ENCODE measurements at places on chromosomes 4 and X.

GRCh38 chr4:159434114-159434870, 331.4 kb downstream of the RAPGEF2 start:
- no peak for DNase-seq

DNA sequence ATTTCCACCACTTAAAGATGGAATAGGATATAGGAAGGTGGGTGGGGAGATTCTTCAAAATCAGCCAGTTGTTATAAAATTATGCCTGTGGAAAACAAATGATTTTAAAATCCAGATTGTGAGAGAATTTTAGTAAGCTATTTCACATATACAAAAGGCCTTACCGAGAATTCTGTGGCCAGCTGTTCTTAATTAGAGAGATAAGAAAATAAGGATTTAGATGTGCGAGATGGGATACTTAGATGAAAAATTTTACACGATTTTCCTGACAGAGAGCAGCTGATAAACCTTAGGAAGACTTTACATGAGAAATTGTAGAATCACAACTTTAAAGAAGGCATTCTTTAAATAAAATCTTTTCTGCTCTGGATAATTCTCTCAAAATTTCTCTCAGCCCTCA, 94.5 kb upstream of the IQCM start:
- no peak for DNase-seq

DNA sequence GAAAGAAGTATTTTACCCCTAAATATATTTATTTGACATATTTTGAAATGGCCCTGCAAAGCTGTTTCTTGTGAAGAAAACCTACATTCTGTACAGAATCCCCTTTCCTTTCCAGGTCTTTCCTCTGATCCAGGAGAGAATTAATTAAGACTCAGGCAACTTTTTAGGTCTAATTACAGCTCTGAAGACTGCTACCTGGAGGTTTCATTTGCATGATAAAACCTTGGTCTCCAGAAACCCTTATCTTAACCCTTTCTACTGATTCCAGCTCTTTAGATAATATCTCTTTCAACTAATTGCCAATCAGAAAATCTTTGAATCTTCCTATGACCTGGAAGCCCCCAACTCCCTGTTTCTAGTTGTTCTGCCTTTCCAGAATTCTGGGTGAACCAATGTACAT, 224.0 kb downstream of the FAM47A start:
- DNase-seq = no peak

DNA sequence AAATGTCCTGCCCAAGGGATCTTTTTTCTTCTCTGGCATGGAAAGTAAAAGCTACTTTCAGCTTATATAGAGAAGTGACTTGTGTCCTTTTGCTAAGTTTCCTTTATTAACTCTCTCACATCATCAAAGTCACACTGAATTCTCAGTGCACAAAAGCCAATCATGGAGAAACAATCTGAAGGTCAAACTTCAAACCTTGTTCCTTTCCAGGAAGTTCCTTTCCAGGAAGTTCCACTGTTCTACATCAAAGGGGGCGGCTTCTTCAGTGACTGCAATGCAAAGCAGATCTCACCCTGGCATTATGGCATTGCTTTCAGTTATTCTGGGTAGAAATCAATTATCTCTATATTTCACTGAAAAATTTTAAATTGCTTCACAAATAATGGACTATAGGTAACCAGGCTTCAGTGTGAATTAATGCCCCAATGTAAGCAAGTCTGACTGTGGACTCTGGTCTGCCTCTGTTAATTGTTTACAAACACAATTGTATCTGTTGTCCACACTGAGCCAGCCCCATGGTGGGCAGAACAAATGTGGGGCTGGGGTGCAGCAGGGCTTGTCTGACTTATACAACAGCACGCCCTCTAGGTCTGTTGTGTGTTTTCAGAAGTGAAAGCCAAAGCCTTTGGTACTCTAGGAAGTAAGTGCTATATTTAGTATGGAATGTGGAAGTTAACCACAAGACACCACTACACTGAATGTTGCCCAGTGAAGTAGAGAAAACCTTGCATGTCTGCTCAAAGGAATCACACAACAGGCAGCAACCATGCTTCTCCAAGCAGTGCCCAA, 98.8 kb downstream of the CDS1 start:
- DNase-seq = no peak

DNA sequence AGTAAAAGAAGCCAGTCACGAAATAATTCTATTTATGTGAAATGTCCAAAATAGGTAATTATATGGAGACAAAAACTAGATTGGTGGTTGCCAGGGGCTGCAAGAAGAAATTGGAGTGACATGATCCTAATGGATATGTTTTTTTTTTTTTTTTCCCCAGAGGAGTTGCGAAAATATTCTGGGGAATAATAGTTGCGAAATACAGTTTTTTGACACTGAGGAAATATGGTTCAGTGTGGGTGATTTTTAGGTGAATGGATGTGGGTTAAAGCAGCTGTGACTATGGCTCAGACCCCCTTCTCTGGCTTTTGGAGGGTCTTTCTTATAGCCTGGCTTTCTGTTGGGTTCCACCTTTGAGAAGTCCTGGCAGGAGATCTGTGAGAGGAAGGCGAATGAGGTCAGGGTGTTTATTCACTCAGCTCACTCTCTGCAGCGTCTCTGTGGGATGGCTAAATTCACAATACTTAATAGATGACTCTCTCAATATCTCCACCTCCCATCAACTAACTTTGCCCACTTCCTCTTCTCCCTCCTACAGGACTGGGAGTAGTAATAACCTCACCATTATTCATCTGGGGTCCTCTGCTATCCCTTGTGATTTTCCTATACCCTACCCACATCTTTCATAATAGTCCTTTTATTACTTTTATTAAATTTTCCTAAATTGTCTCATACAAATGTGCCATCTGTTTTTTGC, 15.3 kb upstream of the RAB9B start:
- DNase-seq = no peak

DNA sequence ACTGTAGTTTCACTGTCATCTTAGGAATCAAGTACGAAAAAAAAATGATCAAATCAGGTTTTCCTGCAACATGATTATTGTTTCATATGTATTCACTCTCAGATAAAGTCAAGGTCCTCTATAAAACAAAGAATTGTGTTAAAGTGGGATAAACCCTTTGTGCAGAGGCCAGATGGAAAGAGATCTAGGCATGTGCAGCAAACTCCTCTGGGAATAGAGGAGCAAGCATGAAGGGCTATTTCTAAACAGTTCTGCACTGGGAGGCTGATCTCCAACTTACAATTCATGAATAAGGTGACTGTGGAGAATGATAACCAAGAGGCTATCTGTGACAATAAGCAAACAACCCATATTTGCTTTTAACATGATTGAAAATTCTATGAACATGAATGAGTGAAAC, 2.4 kb upstream of the WDFY3 start:
- DNase-seq = no peak
